ENCODE measurements at places on chromosomes 2 and 18.
A peak's percentile ranks its signal among the peaks of the same experiment; 100 is the strongest.

- no peak for DNase-seq
Observed at GRCh38 chr2:105385731-105386540, 12.9 kb downstream of the FHL2 start.

GRCh38 chr2:101408925-101409324 lies 21.6 kb upstream of the CREG2 start:
- no peak for DNase-seq

- no peak for DNase-seq
Observed at GRCh38 chr2:235278771-235279355, 215.0 kb upstream of the AGAP1 start.

- DNase-seq: no peak
Observed at GRCh38 chr2:88429929-88430328, 22.6 kb downstream of the FOXI3 start.

DNA sequence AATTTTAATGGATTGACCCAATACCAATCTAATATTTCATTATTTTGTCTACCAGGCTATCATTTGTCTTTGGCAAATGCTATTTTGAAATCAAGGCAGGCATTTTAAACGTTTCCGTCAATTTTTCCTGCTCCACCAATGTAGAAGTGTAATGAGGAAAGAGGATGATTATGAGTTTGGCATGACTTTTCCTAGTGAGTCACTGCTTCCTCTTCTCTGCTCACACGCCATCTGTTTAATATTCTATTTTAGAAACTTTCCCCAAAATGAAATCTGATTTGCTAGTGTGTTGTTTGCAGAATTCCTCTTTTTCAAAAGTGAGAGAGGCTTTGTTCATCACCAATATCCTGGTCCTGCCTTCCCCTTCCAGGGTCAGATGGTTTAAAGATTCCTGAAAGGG lies 42.5 kb upstream of the PID1 start:
- DNase-seq: peak; percentile 37

DNA sequence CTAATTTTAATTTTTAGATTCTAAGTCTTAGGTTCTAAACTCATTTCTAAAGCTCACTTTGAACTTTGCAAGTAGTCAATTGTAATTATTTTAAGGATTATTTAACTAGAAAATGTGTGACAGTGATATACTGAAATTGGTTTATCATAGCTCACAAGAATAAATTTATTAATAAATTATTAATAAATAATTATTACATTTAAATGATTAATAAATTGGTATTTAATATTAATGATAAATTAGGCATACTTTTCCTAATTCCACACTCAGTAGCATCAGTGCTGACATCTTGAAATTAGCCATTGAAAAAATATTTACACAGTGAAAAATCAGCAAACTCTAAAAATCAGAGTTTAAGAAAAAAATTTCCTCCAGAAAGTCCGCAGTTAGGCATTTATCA lies 433.7 kb downstream of the FIGN start:
- no peak for DNase-seq

GRCh38 chr2:10787176-10787968 lies 25.2 kb downstream of the PDIA6 start:
- DNase-seq: no peak

- DNase-seq: no peak
Observed at GRCh38 chr2:81648370-81648769, 1343.8 kb upstream of the LRRTM1 start.

DNA sequence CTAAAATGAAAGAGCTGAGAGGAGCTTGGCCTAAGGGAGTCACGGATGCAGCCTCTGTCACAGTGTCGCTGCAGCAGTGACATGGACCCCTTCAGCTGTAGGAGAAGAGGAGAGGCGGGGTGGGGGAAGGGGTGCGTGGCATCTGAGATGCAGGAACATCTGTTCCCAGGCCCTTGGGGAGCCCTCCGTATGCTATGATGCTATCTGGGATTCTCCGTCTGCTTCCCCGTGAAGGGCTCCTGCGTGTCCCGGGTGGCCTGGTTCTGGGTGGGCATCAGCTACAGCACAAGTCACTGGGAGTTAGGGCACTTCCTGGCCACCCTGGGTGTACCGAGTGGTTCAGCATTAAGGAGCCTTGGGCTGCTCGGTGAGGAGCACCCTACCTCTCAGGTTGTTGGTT lies 35.6 kb upstream of the B3GNT7 start:
- DNase-seq: no peak

- peak; percentile 99 for DNase-seq
Observed at GRCh38 chr2:65056215-65057053, at the start of gene CEP68. TSS of gene CEP68 (plus strand) at chr2:65056416. CDS start at chr2:65069445, 13,029 bp downstream.

DNA sequence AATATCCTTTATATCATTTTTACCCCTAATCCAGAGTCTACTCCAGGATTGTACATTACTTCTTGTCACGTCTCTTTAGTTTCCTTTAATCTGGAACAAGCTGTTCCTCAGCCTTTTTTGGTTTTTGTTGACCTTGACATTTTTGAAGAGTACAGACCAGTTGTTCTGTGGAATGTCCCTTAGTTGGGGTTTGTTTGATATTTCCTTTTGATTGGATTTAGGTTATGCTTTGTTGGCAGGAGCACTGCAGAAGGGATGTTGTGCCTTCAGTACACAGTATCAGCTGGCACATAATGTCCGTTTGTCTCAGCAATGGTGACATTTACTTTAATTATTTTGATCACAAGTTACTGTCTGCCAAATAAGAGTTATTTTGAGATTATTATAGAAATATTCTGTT lies 160.6 kb downstream of the MEIS1 start:
- DNase-seq: no peak

DNA sequence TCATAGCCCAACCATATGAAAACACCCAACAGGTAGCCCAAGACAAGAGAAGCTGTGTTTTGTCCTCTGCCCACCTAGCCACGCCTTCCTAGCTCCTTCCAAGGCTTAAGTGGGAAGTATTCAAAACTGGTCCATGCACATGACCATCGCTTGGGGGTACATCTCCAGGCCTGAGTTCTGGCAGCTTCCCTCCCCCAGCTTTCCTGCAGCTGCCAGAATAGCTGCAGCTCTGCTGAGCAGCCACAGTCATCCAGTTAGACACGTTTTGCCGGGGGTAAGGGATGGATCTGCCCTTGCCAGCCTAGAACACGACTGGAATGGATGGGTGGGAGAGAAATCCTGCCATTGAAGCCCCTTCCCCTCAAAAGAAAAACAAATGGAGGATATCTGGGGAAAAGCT lies 166.8 kb downstream of the NRP2 start:
- no peak for DNase-seq

GRCh38 chr2:131046918-131047652 lies 46.2 kb downstream of the FAM168B start:
- DNase-seq: no peak

DNA sequence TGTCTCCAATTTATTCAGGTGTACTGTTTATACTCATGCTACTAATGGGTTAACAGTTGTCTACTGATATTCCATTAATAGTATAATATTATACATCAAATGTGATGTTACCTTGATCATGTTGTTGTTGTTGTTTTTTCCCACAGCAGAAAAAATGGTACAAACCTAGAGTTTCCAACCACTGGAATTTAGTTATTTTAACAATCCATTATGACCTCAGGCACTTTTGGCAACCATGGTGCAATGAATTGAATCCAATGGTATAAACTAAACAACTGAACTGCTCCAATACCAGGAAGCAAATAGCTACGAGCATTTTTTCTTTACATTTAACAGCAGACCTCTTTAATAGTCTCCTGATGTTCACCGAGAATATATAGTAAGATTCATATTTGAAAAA lies 31.0 kb upstream of the C2orf66 start:
- no peak for DNase-seq

DNA sequence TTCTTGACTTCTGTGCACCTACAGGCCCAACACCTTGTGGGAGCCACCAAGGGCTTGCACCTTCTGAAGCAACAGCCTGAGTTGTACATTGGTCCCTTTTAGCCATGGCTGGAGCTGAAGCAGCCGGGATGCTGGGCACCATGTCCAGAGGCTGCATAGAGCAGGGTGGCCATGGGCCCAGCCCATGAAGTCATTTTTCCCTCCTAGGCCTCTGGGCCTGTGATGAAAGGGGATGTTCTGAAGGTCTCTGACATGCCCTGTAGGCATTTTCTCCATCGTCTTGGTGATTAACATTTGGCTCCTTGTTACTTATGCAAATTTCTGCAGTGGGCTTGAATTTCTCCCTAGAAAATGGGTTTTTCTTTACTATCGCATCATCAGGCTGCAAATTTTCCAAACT lies 83.1 kb upstream of the ACVR1 start:
- DNase-seq: no peak

- no peak for DNase-seq
Observed at GRCh38 chr18:79632765-79633164, 46.8 kb upstream of the CTDP1 start.

GRCh38 chr2:69483696-69484095 lies 46.5 kb upstream of the NFU1 start:
- DNase-seq: no peak

DNA sequence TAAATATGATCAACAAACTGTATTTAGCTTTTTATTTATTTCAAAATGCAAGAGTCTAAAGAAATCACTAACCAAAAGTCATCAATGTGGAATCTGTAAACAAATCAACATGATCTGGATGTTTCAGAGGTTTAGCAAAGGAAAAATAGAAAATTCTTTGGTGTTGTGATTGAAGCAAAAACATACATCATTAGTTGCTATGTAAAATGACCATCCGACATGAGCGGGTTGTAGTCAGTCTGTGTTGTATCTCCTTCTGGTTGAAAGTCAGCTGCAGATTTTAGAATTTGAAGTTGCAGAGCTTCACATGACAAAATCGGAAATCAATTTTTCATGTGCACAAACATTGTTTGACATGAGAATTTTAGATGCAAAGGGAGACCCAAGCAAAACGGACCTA lies 63.2 kb downstream of the IRS1 start:
- DNase-seq: no peak

DNA sequence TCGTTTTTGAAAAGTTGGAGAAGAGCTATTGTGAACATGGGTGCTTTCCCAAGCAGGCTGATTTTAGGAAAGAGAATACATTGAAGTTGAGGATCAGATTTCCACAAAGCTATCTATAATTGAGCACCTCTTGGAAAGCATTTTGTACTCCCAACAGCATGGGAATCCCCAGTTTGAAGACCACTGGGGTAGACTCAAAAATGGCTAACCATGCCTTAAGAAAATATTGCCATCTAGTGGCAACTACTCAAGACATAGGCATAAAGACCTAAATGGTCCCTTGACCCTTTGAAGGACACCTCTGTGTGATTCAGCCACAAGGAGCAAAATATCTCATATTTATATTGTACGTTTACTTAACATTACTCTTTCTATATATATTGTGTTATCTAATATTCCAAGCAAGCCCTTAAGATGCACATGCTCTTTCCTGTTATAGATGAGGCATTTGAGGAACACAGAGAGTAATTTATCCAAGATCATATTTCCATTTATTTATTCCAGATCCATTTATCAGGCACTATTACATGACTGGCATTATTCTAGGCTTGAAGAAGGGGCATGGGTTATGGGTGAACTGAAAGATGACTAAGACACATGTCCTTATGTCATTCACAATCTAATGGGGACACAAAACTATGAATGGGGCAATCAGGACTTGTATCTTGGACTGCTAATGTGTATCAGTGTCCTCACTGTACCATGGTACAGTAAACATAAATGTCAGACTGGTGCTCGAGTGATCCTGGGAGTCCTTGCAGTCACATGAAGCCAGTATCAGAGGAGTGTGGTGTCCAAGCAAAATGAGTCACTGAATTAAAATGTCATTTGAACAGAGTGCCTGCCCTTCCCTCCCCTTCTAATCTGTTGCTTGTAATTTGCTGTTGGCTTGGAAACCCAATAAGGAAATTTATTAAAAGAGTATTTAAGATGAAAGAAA lies 121.0 kb upstream of the XPO1 start:
- DNase-seq: peak; percentile 66

DNA sequence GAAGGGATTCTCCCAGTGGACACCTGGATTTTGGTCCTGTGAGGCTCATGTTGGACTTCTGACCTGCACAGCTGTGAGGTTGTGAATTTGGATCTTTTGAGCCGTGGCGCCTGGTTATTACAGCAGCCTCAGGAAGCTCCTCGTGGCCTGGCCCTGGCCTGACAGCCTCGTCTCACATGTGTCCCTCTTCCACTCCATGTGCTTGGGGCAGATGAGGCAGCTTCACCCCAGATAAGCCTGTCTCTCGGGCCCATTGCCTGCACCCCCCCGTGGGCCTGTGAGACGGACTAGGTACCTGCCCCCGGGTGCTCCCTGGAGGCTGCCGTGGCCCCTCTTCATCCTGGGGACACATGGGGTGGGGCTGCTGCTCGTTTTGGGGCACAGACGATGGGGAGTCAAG lies 51.2 kb downstream of the CTDP1 start:
- no peak for DNase-seq

- no peak for DNase-seq
Observed at GRCh38 chr2:105379741-105380186, 19.1 kb downstream of the FHL2 start.

DNA sequence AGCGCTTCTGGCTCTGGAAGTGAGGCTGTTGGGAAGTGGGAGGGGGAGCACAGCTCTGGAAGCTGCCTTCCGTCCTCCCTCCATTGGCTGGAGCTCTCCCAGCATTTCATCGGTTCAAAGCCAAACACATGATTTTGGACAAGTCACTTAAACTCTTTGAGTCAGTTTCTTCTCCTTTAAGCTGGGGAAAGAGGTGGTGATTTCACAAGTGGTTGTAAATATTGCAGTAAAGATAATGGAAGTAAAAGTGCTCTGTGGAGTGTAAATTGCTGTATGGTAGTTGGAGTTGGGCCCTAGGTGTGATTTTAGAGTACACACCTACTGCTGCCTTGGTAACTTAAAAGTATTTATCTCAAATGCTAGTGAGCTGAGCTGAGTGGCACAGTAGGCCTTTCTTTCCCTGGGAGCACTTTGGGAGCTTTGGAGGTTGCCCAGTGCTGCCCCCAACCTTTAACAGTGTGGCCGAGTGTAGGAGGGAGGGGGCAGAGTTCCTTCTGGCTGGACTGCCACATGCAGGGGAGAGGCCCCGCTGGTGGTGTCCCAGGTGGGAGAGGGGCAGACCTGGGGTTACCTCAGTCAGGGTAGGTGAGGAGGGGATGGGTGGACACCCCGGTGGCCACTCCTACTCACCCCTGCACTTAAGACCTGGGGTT lies 54.7 kb downstream of the ASAP2 start:
- no peak for DNase-seq

- DNase-seq: no peak
Observed at GRCh38 chr2:40230707-40231432, 221.0 kb downstream of the SLC8A1 start.

- DNase-seq: no peak
Observed at GRCh38 chr2:47301277-47301618, 101.7 kb upstream of the MSH2 start.

GRCh38 chr2:224242561-224242960 lies 159.3 kb downstream of the FAM124B start:
- no peak for DNase-seq

GRCh38 chr2:186612555-186613440 lies 22.9 kb downstream of the ITGAV start:
- no peak for DNase-seq

DNA sequence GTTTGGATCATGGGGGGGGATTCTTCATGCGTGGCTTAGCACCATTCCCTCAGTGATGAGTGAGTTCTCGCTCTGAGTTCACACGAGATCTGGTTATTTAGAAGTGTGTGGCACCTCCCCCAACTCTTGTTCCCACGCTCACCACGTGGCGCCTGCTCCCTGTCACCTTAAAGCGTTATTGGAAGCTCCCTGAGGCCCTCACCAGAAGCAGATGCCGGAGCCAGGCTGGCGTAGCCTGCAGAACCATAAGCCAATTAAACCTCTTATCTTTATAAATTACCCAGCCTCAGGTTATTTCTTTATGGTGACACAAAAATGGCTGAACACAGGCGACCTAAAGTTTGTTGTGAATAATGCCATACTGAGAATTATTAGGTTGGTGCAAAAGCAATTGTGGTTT lies 10.5 kb upstream of the MTCL1 start:
- no peak for DNase-seq
